Stimulated activated CD4-positive, alpha-beta T cell treated with anti-CD3 and anti-CD28 coated beads, Interleukin-12 subunit alpha, Interleukin-12 subunit beta, amount 100 ng/mL, for 4 hours (primary cell): ENCODE measurements at places on chromosomes 7 and 10.
A peak's percentile ranks its signal among the peaks of the same experiment; 100 is the strongest.

GRCh38 chr10:93579089-93579488 is 12.6 kb downstream of the FFAR4 start:
- no peak for DNase-seq

GRCh38 chr10:91410638-91411371 is 661 bp downstream of the HECTD2 start:
- peak; percentile 17 for DNase-seq

DNA sequence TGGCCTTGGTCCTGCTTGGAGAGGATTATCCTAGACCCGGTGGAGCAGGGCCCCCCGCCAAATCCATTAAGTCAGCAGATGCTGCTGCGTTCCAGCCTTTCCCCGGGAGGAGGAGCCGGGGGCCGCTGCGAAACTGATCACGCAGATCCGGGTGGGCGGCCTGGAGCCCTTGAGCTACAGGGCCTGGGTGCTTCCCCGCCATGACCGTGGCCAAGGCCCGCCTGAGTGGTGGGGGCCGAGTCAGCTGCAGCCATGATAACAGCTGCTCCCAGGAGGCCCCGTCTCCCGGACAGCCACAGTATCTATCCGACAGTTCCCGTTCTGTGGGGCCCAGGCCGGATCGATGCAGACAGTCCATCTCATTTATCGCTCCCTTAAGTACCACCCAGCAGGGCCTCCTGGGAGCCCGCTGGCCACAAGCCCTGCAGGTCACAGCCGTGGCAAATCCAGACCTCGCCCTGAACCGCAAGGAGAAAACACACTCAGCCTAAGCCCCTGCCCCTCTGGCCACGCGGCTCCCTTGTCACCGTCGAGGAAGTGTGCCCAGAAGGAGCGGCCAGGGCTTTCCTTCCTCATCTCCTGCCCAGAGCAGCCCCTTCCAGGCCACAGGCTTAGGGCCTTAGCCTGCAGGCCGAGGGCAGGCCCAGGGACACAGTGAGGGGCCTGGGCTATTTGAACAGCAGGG is 34.4 kb upstream of the SLC29A4 start:
- DNase-seq: no peak

DNA sequence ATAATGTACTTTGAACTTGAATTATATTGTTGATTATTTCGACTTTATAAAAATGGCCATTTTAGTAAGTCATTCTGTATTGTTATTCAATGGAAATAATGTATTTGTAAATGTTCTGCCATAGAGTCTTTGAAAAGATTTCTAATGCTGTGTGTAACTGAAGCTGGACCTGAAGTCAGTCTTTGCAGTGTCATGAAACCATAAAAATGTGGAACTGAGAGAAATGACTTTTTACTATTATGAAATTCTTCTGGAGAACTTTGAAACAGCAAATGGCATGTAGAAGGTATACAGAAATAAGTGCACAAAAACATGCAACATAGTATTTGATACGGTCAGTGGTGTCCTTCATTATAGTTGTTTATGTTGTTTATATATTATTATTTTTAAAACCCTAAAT is 59.7 kb upstream of the ADRA2A start:
- no peak for DNase-seq

DNA sequence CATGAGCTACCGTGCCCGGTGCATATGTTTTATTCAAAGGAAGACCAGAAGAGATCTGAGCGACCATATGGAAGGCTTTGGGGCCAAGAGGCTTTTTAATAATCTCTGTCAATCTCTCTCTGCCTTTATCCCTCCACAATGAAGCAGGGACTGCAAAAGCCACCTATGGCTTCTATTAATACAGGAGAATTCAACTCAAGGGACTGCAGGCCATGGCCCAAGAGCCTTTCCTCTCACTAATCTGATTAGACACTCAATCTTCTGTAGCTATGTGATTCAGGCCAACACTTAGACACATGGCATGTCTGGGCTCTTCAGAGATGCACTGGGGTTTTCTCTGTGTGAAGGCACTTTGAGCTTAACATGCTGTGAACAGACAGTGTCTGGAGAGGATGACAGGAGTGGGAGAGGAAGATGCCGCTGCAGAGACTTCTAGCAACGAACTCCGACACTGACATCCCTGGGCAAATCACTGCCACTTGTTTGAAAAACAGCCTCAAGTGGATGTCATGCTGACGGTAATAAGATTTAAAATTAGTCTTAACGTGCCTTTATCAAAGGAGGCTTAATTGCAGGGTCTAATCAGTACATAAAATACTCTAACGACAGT is 114.4 kb upstream of the AOAH start:
- DNase-seq: no peak

- no peak for DNase-seq
Observed at GRCh38 chr7:155612658-155613057, 31.8 kb upstream of the RBM33 start.

- DNase-seq: no peak
Observed at GRCh38 chr10:42491001-42491592, 147.3 kb downstream of the ZNF33B start.

- no peak for DNase-seq
Observed at GRCh38 chr7:44325201-44325671, at the start of gene CAMK2B. CAMK2B (minus strand) TSS chr7:44325594; CDS start chr7:44325421, 173 bp downstream.

- DNase-seq: no peak
Observed at GRCh38 chr7:74256491-74257408, 2.6 kb upstream of the RFC2 start.

DNA sequence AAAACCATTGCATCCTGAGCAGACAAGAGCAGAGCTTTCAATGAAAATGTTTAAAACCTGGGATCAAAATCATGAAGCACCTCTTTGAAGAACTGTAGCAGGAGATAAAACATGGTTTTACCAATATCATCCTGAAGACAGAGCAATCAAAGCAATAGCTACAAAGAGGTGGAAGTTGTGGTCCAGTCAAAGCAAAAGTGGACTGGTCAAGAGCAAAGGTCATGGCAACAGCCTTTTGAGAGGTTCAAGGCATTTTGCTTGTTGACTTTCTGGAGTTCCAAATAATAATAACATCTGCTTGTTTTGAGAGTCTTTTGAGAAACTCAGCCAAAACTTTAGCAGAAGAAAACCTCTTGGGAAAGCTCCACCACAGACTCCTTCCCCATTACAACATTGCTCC is 893.9 kb upstream of the POT1 start:
- no peak for DNase-seq
